ENCODE measurements at places on chromosomes 1 and 21.

GRCh38 chr1:39491146-39491921 lies at the start of gene BMP8A:
Gene BMP8A, plus strand, starts transcription at chr1:39491636. Its CDS starts 356 bp downstream, at chr1:39491992.
- no peak for DNase-seq

DNA sequence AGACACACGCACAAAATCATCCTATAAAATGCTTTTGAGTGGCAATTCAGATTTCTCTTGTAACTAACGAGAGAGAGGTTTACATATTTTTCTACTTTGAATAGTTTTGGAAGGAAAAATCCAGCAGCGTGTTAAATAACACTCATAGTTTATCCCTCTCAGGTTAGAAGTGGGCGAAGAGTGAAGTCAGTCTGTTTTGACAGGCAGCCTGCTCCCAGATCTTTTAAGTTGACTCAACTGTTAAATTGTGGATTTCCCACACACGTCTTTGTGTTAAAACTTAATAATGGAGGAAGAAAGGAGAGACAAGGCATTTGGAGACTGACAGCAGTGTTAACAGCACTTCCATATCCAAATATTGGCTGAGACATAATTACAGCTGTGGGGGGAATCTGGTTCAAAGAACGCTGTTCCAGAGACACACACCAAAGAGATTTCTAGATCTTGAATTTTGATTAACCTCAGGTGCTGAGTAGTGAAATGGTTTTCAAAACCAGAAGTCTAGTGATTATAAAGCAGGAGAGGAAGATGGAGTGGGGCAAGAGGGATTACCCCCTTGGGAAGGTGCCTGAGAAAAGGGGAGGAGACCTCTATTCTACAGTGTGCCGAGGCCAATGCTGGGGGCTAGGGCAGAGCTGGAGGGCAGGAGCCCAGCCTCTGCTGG lies 2.7 kb downstream of the MAPKAPK2 start:
- no peak for DNase-seq

- no peak for DNase-seq
Observed at GRCh38 chr1:33312413-33312749, 8.5 kb downstream of the A3GALT2 start.

- DNase-seq: no peak
Observed at GRCh38 chr1:77407738-77408375, 126.0 kb downstream of the AK5 start.

- no peak for DNase-seq
Observed at GRCh38 chr21:33708874-33709273, 66.6 kb downstream of the ITSN1 start.

Data from activated naive CD4-positive, alpha-beta T cell (primary cell).